CD14-positive monocyte (primary cell): ENCODE measurements at places on chromosomes 1 and 21.

- H3K27ac ChIP-seq, result no peak overlapping the region
- H3K4me3 ChIP-seq, result no peak overlapping the region
- DNase-seq, result no peak
Measured at GRCh38 chr1:37399205-37399604, 75.2 kb upstream of the ZC3H12A start.

DNA sequence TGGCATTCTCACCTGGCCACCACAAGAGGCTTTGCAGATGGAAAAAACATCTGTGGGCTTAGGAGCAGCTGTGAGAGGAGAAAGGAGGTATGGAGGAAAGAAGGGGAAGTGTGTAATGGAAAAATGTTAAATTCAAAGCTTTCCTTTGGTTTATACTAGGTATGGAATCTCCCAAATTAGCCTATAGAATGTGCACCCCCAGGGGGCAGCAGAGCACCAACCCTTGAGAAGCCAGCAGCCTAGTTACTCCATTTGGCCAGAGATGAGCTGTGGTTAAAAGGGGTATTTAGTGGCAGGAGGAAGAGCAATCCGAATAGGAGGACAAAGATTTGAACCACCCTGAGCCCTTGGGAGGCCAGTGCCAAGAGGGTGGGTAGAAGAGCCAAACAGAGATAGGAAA, 97.5 kb upstream of the CTTNBP2NL start:
- H3K4me1 ChIP-seq, result no peaks in the 10 kb centered on the region
- H3K27ac ChIP-seq, result no peak overlapping the region
- H3K27me3 ChIP-seq, result no peaks in the 10 kb centered on the region
- no peak overlapping the region for H3K4me3 ChIP-seq

- DNase-seq, result no peak
- H3K27me3 ChIP-seq, result no peaks in the 10 kb centered on the region
- no peak overlapping the region for H3K4me3 ChIP-seq
- H3K27ac ChIP-seq, result no peak overlapping the region
- H3K36me3 ChIP-seq, result no peaks in the 10 kb centered on the region
- H3K4me1 ChIP-seq, result peaks cover 14% of the 10 kb centered on the region
Measured at GRCh38 chr1:115084902-115085511, 4.3 kb downstream of the TSPAN2 start.

- H3K4me1 ChIP-seq, result peaks cover 23% of the 10 kb centered on the region
- DNase-seq, result no peak
- H3K27ac ChIP-seq, result no peak overlapping the region
Measured at GRCh38 chr1:119594376-119594775, 53.7 kb downstream of the ZNF697 start.
